ENCODE measurements at places on chromosomes 1 and 21. TPM values are rescaled to one million over a fixed set of nuclear protein-coding genes. Genes with fewer than 3 reads are reported as not detected.

DNA sequence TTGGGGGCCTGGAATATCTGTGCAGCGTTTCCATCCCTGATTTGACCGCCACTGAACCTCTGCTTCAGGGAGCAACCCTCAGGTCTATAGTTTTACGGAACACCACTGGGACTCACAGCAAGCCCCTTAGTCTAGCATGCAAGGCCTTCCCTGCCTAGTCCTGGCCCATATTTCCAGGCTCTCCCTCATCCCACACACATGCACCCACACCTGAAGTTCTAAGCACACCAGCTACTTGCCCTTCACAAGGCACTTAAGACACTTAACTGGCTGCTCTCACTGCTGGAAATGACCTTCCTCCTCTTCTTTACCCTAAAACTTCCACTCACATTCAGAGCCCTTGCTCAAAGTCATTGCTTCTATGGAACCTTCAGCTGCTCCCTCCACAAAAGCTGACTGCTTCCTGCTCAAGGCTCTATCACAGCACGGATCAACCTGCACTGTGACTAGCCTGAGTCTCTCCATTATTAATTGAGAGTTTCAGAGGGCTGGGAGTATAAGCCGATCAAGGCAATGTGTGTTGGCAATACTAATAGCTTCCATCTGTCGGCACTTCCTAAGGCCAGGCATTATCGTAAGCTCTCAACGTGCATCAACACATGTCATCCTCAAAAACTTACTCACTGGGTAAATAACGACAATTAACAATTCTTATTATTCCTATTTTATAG is 84.3 kb downstream of the RRAGC start:
- no peak for DNase-seq

DNA sequence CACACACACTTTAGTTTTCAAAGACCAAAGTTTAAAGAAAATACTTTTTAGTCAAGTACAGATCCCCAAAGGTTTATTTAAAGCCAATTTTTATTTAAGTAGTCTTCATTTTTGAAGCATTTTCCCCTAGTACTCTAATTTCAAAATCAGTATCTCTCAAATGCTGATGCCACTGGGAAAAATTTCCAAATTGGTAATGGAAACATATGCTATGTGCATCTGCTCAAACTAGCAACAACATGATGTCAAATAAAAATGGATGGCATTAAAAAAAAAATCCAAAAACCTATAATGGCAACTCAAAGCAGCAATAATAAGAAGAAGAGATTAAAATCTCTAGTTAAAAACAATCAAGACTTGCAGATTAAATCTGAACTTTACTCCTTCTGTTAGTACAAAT is 58.6 kb downstream of the ZNHIT6 start:
- no peak for DNase-seq

GJC2 gene
- total RNA-seq = 1.6 TPM

- peak; percentile 62 for DNase-seq
Measured at GRCh38 chr21:36769051-36769839, 70.3 kb downstream of the SIM2 start.

NPHS2 gene
- total RNA-seq = not detected

DNA sequence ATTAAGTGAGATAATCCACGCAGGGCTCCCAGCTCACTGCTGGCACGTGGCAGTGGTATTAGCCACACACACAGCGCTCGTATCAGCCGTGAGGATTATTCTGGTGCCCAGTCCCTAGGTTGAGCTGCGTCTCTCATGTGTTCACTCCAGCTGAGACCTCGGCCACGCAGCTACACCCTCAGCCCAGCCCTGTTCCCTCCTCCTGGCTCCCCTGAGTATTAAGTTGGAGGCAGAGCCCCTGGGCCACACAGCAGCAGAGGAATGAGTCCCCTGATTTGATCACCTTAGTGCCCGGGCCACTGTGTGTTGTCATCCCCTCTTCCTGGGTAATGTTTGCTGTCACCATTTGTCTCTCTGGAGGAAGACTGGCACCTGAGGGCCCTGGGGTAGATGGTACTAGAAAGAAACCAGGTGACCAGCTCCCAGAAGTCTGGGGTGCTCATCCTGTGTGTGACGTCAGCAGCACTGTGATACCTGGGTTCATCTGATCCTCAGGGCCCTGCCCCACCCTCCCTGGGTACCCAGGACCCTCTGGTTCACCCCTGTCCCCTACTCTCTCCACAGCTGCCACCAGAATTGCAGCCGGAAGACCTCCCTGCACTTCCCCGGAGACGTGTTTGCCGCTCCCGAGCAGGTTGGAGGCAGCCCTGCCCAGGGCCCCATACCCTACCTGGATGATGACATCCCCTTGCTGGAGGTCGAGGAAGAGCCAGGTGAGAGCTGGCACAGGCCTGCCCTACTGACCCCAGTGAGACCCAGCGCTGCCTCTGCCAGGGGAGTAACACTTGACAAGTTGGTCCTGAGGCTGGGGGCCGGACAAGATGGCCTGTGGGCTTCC is 40.1 kb downstream of the DISP3 start:
- DNase-seq = no peak

S100B gene
- 7.1 TPM for total RNA-seq

KCNT2 gene
- 7.1 TPM for total RNA-seq

- no peak for DNase-seq
Measured at GRCh38 chr1:184383772-184384323, 3.0 kb upstream of the C1orf21 start.

DNA sequence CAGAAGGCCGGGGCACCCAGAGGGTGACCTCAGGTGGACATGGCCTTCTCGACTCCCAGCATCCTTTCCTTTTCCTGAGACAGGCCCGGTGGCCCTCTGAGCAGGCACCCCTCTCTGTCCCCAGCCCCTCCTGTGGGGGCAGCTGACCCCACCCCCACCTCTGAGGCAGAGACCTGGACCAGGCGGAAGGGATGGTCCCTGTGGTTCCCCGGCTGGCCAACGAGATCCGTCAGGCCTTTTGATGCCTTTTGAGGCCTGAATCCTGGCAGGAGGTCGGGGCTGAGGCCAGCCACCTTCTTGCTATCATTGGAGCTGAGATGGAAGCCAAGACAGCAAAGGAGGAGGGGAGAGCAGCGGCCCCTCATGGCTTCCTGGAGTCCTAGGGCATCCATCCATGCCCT is 50.2 kb upstream of the ACTRT2 start:
- no peak for DNase-seq

ANKRD65 gene
- total RNA-seq = 2.7 TPM

UBE2U gene
- total RNA-seq = not detected

GRCh38 chr1:17460219-17460618 is 20.7 kb upstream of the RCC2 start:
- DNase-seq = peak; percentile 12

DNA sequence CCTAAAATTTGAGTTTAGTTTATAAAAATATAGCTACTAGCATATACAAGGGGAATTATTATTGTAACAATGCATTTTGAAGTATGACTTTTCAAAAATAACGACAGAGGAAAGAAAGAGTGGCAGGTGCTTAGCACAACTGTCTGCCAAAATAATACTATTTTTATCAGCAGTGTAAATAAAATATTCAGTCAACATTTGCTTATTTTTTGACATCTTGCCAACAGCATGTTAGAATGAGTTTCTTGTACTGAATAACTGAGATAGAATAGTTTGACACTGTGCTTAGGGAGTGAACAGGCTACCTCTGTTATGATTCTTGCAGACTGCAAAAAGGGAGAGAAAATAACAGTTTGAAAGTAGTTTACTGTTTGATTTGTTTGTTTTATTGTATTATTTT is 909.8 kb downstream of the BRINP3 start:
- DNase-seq = no peak

ZC3H11A gene
- total RNA-seq = 49.6 TPM

KRTAP19-1 gene
- not detected for total RNA-seq

GRCh38 chr1:3779912-3780416 is 7.4 kb downstream of the SMIM1 start:
- DNase-seq = no peak

B3GALT5 gene
- 0.09 TPM for total RNA-seq

- peak; percentile 69 for DNase-seq
Measured at GRCh38 chr1:1069056-1069710, 4.9 kb downstream of the RNF223 start.

CYP4Z1 gene
- total RNA-seq = 0.85 TPM

PLPP3 gene
- 85.4 TPM for total RNA-seq

STYXL2 gene
- total RNA-seq = 144 TPM

- peak; percentile 77 for DNase-seq
Measured at GRCh38 chr1:997993-998744, 1.7 kb downstream of the HES4 start.

DNA sequence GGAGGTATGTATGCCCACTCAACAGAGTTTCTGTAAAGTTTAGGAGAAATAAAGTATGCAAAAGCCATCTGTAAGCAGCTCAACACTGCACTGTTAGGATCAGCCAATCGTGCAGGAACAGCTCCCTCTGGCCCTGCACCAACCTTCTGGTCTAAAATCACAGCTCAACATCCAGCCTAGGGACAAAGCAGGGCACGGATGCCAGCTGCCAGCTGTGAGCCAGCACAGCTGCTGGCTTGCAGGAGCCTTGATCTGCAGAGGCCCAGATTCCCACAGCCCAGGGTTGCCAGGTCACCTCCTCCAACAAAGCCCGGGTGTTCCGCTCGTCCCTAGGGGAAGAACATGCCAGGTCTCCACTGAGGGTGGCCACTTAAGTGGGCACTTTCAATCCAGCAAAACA is 8.6 kb downstream of the ACOT7 start:
- no peak for DNase-seq

TEX38 gene
- total RNA-seq = not detected

DNA sequence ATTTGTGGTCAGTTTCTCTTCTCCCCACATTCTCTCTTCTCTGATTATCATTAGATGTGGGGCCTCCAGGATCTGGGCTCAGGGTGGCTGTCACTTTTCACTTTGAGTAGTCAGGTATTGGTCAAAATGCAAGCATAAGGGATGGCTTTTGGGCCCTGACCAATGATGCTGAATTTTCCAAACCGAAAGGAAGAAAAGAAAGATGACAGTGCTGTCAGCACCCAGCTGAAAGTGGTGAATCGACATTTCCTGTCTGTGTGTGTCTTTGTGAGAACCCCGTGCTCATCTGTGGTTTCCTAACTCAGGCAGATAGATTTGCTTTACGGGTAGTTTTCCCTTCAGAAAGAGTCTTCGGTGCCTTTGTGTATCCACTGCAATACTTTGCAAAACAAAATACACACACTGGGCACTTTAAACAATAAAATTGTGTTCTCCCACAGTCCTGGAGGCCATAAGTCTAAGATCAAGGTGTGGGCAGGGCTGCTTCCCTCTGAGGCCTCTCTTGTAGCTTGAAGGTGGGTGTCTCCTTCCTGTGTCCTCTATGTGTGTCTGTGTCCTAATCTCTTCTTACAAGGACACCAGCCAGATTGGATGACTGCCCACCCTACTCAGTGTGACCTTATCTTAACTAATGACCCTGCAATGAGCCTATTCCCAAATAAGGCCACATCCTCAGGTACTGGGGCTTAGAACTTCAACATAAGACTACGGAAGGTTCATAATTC is 274.8 kb upstream of the AJAP1 start:
- no peak for DNase-seq

FCAMR gene
- not detected for total RNA-seq

SIKE1 gene
- total RNA-seq = 34.2 TPM

DNA sequence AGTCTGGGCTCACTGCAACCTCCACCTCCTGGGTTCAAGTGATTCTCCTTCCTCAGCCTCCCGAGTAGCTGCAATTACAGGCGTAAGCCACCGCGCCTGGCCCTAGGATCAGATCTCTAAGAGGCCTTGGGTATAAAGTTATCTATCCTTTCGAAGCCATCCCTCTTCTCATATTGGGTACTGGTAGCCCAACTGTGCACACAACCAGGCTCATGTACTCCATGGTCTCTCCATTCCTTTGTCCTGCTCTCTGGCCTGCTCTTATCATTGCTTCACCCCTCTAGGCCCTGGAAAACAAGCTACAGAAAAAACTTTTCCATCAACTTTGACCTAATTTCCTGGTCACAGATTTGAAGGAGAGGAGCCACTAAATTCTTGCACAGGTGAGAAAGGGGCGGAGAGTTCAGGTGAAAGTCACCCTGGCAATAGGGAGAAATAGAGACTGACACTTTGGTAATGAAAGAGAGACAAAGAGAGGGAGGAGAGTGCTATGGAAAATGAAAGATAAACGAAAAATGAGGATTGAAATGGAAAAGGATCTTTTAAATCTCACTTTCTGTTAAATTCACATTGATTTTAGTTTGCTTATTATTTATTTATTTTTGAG is 6.0 kb downstream of the TXNIP start:
- DNase-seq = peak; percentile 15

- no peak for DNase-seq
Measured at GRCh38 chr1:187384504-187384903, 555.8 kb downstream of the PLA2G4A start.

CD1C gene
- total RNA-seq = not detected

GRCh38 chr21:28144089-28144488 is 848.6 kb downstream of the LTN1 start:
- no peak for DNase-seq

WLS gene
- 73.4 TPM for total RNA-seq

- DNase-seq = peak; percentile 71
Measured at GRCh38 chr1:226063224-226063976, 884 bp downstream of the H3-3A start.

DNA sequence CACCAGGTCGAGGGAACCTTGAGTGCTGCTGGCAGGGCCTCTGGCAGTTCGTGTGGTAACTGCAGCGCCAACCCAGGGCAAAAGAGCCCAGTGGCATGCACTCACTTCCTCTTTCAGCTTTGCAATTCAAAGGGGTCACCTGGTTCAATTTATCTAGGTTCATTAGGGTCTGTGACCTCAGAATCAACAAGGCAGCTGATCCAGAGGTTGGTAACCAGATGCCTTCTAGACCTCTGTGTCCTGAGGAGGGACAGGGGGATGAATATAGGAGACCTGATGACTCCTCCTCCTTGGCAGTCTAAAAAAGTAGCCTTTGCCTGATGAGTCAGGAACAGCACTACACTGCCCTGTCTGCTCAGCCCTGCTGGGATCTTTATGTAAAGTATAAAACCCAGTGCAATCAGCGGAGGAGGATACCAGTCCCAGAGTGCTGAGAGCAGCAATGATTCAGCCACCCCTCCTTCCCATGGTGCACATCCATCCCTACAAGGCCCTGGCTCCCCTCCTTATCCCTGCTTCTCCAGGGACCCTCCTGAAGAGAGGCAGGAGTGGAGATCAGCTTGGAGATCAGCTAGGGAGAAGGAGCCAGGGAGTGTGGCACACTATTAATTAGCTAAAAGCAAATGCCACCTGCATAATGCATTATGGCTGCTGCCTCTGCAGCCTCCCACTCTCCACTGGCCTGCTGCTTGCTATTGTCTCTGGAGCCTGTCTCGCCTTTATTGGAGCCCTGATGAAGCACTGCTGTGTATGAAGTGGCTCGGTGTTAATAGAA is 11.2 kb upstream of the FMOD start:
- DNase-seq = no peak
